ENCODE measurements at places on chromosomes 6 and 20.

- DNase-seq = no peak
Observed at GRCh38 chr6:138345565-138346285, 32.0 kb upstream of the SMIM28 start.

DNA sequence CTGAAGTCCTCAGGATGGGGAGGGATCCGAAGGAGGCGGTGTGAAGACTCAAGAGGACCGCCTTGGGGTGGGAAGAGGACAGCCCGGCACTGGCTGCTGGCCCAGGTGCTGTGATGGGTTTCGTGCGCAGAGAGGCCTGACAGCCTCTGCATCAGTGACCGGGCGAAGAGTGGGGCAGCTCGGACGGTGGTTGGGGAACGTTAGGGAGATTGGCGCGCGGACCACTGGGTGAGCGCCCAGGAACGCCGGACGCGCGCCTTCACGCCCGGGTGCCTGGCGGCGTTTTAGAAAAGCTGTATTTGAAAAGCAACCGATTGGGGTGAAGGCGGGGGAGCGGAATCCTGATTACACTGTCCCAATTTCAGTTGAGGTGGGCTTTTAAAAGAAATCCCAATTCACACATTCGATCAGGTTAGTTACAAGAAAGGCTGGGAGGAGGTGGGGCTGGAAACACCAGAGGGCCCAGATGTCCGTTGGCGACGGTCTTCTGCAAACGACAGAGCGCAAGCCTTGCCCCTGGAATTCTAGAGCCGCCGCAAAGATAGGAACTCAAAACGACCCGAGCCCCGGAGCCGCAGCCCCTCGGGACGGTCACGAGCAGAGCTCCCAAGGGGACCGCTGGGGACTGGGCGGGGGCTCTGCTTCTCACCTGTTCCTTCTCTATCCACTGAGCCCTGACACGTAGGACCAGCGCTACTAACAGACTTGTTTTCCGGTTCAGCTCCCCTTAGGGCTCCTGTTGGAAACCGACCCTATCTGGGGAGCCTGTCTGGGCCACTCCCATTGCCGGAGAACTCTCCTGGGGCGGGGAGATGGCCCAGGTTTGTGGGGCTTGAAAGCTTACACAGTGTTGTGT lies 8.5 kb upstream of the TRIM40 start:
- DNase-seq = no peak

- DNase-seq = no peak
Observed at GRCh38 chr6:127877231-127877630, 23.6 kb downstream of the THEMIS start.

DNA sequence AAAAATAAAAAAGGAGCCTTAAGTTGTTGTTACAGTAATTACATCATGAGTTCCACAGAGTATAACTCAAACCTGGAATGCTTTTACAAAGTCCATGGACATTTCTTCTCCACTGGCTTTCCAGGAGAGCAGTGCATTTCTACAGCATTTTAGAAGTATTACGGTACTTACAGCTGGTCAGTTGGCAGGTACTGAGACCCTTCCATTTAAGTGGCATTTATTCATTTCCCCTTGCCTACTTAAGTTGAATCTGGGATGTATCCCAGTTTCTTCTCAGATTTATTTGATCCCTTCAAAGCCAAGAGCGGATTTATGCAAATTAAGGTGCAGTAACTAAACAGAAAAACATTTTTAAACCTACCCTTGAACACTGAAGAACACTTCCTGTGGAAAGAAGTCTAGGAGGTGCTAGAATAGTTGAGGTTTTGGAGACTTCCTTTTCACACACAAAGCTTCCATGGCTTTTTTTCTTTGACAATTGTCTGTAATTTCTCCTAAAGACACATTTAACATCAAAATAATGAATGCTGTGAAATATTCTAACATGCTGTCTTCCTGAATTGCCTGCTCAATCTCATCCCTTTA lies 3.4 kb downstream of the PRDM13 start:
- DNase-seq = no peak

DNA sequence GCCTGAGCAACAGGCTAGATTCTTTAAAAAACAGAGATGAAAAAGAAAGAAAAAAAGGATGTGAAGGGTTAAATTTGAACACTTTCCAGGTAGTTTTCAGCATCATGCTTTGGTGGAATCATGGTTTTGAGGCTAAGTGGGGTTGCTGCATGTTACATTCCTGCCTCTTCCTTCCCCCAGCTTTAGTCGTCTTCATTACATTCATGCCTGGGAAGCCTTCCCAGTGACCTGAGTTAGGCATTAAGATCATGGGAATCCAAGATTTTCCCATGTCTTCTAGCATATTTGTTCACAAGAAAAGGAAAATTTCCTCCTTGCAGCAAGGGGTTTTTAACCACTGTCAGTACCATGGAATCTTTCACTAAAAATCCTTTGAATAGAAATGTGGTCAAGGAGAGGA lies 12.0 kb downstream of the TPX2 start:
- DNase-seq = no peak

- no peak for DNase-seq
Observed at GRCh38 chr6:169559592-169559991, 142.2 kb downstream of the WDR27 start.

- no peak for DNase-seq
Observed at GRCh38 chr20:10682939-10683338, 9.1 kb upstream of the JAG1 start.

DNA sequence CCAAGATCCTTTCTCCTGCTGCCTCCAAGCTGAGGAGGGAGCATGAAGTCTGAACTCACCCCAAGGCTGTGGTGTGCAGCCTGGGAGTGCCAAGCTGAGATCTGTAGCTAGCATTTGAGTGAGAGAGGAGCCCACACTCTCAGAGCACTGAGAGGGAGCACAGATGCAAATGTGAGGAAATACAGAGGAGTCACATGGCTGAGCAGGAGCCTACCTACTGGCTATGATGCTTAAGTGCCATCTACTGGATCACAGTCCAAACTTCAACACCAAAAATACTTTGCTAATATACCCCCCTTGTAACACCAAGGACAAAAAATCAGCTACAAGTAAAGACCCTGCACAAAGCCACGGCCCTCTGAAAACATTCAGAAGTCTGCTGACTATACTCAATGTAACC lies 94.4 kb upstream of the IMPG1 start:
- DNase-seq = no peak

- DNase-seq = no peak
Observed at GRCh38 chr6:22142856-22143255, 154.0 kb downstream of the PRL start.

DNA sequence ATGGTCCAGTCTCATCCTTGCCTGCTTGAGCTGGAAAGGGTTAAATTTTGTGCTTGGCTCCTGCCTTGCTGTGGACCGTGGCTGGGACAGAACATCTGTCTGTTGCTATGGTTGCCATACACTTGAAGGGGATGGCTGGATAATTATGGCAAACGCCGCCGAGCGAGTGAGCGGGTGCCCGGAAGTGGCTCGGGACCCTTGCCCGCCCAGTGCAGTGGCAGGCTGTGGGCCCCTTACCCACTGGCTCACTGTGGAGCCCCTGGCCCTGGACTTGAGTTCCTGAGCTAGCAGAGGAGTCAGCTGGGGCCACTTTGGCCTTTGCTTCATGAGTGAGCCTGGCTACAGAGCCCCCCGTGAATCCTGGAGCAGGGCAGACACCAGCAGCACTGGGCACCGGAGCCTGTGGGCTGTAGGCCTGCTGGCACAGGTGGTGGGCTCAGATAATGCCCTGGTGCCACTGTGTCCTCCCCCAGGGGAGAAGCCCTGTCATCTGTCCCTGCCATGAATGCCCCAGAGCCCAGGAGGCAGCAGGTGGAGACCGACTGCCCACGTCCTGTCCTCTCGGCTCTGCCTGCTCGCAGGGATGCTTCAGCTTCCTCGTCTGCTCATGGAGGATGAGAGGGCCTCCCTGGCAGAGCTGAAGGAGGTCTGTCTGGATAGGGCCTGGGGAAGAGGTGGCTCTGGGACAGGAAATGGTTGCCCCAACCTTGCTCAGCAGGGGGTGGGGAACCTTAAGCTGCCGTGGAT lies 25.5 kb upstream of the NOL4L start:
- peak; percentile 68 for DNase-seq

DNA sequence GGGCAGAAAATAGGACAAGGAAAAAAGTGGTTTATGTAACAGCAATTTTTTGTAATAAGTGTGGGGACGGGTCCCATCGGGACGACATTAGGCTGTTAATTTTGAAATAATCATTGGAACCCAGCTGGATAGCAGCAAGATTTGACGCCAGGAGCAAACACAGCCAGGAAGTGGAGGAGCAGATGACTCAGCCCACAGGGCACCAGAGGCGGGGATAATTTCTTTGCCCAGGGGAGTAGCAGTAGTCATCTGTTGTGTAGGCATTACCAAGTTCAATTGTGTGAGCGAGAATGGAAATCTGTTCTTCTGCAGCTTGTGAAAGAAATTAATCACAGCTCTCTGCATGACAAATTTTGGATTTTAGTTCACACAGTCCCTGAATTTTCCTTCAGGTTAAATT lies 22.6 kb upstream of the RIN2 start:
- DNase-seq = no peak

GRCh38 chr6:152130441-152130840 lies 323.0 kb downstream of the ESR1 start:
- DNase-seq = no peak

- no peak for DNase-seq
Observed at GRCh38 chr6:131283466-131284175, 148.4 kb downstream of the AKAP7 start.

DNA sequence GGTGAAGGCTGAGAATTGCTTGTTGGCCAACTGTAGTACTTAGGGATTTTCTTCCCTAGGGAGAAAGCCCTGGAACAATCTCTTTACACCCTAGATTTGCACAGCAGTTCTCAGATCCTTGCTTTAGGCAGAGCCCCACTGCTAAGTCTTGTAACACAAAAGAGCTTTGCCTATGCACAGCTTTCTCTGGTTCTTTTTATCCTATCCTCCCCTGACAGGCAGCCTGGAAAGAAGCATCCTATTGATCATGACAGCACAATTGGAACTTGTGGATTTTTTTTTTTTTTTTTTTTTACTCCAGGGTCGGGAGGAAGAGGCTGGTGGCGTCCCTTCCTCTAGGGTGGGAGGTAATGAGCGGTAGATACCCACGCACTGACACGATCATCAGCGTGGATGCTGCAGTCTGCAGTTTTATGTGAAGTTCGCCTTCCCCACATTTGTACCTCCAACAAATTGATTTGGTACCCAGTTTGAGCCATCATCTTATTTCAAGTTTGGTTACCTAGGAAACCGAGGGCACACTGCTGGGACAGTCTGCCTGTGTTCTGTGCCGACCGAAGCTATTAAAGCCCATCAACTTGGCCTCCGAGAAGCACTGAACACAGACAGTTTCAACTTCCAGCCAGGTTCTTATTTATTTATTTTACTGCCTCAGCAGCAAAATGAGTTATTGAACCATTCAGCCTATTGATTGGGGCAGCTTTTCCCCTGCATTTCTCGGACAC lies 110.1 kb downstream of the NRN1 start:
- no peak for DNase-seq

GRCh38 chr6:96522465-96523009 lies 931 bp downstream of the UFL1 start:
- DNase-seq = no peak

DNA sequence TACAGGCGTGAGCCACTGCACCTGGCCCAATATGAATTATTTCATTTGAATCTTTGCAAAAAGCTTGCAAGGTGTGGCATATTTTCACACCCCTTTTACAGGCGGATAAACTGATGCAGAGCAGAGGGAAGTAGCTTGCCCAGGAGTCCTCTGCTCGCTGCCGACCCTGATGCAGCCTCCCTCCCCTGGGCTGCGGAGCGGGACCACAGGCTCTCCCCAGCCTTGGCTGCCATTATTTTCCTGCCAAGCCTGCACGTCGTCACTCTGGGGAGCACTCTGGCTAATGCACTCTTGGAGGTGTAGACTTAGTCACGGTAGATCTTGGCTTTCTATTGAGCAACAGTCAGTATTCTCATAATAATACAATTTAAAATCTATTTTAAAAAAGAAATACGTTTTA lies 34.8 kb upstream of the DACT2 start:
- DNase-seq = no peak

- DNase-seq = no peak
Observed at GRCh38 chr20:39111359-39112177, 149.4 kb downstream of the DHX35 start.

DNA sequence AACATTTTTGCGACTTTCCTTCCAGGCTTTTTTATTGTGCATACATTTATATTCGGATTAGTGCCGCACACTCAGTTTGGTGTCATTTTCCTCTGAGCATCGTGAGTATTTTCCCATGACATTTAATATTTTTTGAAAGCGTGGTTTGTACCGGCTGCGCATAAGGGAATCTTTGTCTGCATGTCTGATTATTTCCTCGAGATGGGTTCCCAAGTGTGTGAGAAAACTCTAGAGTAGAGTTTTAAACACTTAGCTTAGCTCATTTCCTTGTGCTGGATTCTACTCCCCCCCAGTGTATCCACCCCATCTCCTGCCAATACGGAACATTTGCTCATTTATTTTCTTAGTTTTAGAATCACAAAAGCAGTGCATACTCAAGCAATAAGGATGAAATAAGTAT lies 94.3 kb downstream of the CDC5L start:
- DNase-seq = no peak

DNA sequence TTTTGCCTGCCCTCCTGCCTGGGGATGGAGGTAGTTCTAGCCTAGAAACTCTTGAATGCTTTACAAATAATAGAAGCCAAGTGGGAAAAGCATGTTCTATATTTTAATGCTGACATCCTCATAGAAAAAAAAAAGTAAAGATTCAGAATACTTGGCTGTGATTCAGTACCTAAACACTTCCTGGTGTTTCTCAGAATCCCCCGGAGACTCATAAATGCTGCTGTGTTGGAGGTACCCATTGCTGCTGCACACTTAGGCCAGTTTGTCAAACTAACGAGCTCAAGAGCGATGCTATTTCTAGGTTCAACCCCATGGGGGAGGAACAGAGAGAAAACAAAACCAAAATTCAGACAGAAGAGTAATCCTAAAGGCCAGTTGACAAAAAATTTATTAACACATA lies 38.8 kb upstream of the ZFP64 start:
- peak; percentile 24 for DNase-seq

- no peak for DNase-seq
Observed at GRCh38 chr6:15257357-15258132, 11.7 kb downstream of the JARID2 start.

DNA sequence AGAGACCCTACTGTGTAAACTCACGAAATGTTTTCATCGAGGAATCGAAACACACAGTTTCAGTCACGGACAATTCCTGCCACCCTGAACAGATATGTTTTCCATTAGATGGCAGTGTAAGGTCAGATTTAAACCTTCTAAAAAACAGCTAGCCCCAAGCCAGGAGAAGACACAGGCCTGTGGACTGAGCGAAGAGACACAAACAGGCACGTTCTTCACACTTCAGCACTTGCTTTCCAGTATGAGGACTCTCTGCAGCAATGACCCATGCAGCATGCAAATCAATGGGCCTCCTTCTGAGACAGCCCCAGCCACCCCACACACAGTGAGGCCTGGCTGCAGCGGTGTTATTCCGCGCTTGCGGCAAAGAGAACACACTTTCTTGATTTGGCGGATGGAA lies 31.9 kb downstream of the HUS1B start:
- DNase-seq = no peak

DNA sequence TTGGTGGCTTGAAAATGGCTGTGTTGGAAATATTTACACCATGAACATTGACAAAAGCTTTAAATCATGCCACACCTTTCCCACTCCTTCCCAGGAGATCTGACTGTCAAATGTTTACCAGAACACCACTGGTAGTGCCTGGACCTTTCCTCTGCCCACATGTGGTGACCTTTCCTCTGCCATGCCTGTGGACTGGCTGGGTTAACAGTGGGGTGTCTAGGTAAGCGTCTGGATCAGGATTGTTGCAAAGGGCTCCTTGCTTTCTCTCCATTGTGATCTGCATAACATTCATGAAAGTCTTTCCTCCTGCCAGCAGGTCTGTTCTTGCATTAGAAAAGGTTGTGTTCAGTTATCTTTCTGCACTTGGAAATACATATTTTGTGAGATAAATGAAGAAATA lies 572.7 kb downstream of the DHX35 start:
- no peak for DNase-seq

Measured in NCI-H345 (cell line).